ENCODE measurements at places on chromosomes 2 and 18. TPM values are rescaled to one million over a fixed set of nuclear protein-coding genes. Genes with fewer than 3 reads are reported as not detected.

DNA sequence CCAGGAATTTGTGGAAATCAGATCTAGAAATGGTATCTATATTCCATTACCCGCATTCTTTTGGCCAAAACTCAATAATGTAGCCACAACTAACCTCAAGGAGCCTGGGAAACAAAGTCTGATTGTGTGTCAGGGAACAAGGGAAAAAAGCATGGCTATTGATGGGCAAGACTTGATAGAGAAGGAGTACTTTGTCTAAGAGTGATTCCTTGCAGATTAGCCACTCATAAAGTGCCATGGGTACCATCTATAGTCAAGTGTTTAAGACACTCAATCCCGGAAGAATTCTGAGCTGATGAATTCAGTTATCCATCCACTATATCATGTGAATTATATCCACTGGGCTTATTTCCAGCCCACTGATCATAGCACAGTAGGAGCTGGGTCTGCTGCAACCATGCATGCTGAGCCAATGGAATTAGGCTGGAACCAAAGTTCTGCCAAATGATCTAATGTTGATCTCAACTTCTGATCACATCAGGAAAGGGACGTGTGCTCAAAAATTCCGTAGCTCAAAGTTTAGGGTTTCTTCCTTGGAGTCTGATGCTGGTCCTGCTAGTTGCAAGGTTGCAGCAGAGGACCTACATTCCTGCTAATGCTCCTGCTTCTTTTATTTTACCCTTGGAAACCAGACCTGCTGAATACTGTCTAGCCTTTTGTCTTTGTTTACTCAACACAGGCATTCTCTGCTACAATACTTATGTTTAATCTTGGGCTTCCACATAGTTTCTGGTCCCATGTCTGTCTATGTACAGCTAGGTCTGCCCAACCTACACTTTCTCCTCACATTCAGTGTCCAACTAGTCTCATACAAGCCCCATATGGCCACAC lies 629.7 kb downstream of the IRS1 start:
- H3K4me3 ChIP-seq: no peak overlapping the region
- no peak for DNase-seq
- no peak overlapping the region for H3K27ac ChIP-seq
- H3K27me3 ChIP-seq: no peaks in the 10 kb centered on the region
- no peaks in the 10 kb centered on the region for H3K36me3 ChIP-seq

- DNase-seq: no peak
- no peak overlapping the region for H3K27ac ChIP-seq
- no peaks in the 10 kb centered on the region for H3K36me3 ChIP-seq
- no peaks in the 10 kb centered on the region for H3K4me1 ChIP-seq
- no peaks in the 10 kb centered on the region for H3K27me3 ChIP-seq
- H3K4me3 ChIP-seq: no peak overlapping the region
Observed at GRCh38 chr2:194765723-194766122, 891.3 kb upstream of the SLC39A10 start.

DNA sequence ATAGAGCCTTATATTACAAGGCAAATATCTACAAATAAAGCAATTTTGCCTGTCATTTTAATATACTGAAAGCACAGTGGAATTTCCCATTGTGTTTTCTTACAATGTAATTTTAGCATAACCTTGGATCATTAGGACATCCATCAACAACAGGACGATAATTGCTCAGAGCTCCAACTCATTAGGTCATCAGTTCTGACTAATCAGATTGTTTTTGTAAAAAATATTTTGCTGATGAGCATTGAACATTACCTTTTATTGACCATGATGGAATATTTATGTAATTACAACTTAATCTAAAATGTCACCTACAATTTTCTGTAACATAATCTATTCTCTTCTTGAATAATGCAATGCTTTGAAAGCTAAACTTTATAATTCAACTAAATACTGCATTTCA lies 215.3 kb upstream of the DSEL start:
- H3K4me3 ChIP-seq: no peak overlapping the region
- no peak overlapping the region for H3K27ac ChIP-seq

The C2orf66 gene
- not detected for total RNA-seq

GRCh38 chr2:211673133-211673905 lies 865.3 kb downstream of the ERBB4 start:
- H3K4me3 ChIP-seq: no peak overlapping the region
- no peaks in the 10 kb centered on the region for H3K36me3 ChIP-seq
- no peak overlapping the region for H3K27ac ChIP-seq

The PTPRN gene
- total RNA-seq: not detected

The GLI2 gene
- 0.27 TPM for total RNA-seq

The GPR45 gene
- not detected for total RNA-seq

GRCh38 chr18:79988071-79988450 lies 302 bp downstream of the TXNL4A start:
- peaks cover 27% of the 10 kb centered on the region for H3K4me1 ChIP-seq
- peak overlapping the region; percentile 86 for H3K4me3 ChIP-seq
- H3K27me3 ChIP-seq: no peaks in the 10 kb centered on the region
- H3K27ac ChIP-seq: peak overlapping the region; percentile 95
- DNase-seq: peak; percentile 11

DNA sequence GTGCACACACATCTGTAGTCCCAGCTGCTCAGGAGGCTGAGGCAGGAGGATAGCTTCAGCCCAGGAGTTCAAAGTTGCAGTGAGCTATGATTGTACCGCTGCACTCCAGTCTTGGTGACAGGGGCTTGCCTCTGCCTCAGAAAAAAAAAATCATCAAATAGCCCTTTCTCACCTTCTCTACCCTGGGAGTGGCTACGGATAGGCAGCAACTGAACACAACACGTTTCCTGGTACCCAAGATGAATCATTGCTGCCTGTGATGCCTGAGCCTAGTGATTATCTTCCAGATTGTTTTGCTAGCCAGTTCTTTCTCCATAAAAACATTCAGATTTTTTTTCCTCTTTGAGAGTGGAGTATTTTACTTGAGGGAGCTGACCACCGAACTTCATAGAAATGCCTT lies 13.5 kb downstream of the INPP4A start:
- H3K4me3 ChIP-seq: no peak overlapping the region
- H3K27ac ChIP-seq: no peak overlapping the region
- H3K4me1 ChIP-seq: peaks cover 7% of the 10 kb centered on the region
- no peaks in the 10 kb centered on the region for H3K36me3 ChIP-seq

DNA sequence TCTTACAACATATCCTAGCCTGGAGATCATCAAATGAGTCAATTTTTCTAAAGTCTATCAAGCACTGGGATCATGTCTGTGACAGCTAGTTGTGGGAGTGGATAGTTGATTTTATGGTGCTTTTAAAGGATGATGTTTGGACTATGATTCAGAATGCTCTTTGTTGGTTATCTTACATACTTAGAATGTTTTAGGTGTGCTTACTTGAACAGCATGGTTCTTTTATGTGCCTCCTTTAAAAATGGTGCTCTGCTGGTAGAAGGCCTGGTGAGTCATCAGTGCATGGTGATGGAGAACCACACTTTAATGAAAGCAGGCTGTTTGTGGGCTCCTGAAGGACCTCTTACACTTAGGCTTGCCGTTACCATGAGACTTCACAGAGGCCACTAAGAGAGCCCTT lies 682.7 kb upstream of the FANCL start:
- no peak overlapping the region for H3K4me3 ChIP-seq
- no peaks in the 10 kb centered on the region for H3K36me3 ChIP-seq
- H3K27me3 ChIP-seq: no peaks in the 10 kb centered on the region

- no peaks in the 10 kb centered on the region for H3K36me3 ChIP-seq
- DNase-seq: no peak
- no peak overlapping the region for H3K27ac ChIP-seq
- H3K4me1 ChIP-seq: peaks cover 5% of the 10 kb centered on the region
- H3K27me3 ChIP-seq: no peaks in the 10 kb centered on the region
Observed at GRCh38 chr2:744088-744487, 66.9 kb upstream of the TMEM18 start.
